ENCODE measurements at places on chromosomes 5 and 9.

DNA sequence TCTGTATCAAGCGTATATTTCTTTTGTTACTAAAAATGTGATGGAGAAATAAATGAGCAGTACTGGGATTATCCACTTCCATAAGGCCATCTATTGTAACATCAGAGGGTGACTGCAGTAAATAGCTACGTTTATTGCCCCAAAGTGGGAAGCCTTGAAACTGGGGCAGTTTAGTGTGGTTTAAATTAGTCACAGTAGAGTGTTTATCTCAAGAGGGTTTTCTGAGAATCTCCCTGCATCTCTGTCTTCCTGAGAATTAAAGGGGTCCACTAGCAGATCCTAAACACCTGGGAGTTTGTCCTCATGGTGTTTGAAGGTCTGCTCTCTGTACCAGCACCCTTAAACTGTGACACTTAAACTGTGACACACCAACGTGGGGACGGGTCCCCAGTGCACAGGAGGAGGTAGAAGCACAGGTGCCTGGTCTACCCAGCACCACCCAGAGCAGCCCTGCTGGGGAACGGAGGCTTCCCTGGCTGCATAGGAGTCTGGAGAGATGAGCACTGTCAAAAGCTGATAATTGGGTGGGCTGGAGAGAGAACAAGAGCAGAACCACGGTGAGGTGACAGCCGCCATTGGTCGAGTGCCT lies 25.2 kb downstream of the PRRC2B start:
- no peak for DNase-seq

DNA sequence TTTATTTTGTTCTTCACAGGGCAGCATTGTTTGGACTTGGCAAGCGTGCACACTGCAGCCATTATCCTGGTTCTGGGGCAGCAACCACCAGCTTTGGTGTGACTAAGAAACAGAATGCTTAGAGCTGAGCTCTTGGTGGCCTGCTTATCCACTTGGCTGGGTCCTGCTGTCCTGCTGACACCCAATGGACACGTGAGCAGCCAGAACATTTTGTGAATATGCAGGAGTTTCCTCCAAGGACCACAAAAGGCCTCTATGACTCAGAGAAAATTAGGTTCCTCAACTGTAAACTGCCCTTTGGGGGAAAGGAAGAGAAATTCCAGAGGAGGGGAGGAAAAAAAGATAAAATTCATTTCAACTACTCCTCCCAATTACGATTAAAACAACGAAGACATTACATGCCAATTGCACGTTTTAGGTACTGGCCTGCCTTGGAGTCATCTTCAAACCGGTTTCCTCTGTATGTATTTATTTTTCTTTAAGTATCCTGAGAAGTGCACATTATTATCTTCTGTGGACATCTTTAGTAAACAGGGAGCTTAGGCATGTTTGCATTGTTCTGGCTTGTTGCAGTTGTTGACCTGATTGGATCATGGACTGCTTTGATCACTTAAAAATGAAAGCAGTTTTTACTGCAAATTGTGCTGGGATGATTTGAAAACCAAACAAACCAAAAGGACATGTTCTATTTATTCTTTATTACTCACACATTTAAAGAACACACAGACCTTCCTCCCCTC lies 82.3 kb upstream of the TLE4 start:
- DNase-seq, result peak; percentile 66

DNA sequence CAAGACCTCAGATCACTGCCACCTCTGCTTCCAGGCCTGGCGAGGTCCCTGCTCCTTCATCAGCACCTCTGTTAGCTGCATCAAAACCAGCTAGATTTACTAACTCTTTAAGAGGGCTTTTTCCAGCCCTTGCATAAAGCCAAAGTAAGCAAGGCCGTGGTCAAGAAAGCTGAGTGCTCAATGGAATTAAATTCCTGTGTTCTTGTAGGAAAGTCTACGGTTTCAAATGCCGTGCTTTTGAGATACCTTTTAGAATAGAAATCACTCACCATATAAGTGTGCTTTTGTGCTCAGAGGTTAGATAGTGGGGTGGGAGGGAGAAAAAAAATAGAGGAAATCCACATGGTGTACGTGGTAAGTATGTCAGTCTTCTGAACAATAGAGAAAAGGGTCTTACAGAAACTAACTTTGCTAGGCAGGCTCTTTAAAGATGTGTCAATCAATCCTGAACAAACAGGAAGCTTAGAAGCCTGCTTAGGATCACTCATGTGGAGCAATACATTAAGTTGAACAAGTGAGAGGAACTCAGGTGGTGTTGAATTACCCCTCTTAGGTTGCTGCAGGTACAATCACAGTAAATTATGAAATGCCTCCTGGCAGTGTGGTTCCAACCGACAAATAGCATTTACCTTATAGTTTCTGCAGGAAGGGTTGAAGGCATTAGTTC lies 79.7 kb downstream of the SEMA6A start:
- DNase-seq, result no peak

- DNase-seq, result no peak
These were observed 13.3 kb downstream of the FGF18 start for GRCh38 chr5:171432583-171433351.

DNA sequence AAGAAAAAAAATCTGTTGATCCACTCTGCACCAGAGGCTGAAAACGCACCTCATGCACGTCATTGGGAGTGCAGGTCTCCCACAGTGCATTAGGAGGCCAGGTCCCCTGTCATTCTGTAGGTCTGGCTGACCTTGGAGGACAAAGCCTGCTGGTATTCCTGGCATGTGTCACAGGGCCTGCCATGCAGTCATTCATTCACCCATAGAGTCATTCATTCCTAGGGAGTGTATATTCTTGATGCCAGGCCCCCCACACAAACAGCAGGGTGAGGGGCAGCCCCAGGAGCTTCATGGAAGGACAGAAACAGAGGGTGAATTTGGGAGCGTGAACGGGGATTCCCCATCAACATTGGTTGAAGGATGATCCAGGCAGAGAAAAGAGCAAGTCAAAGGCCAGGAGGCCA lies 2.2 kb downstream of the GBGT1 start:
- no peak for DNase-seq

GRCh38 chr5:109450129-109450877 lies 40.5 kb upstream of the PJA2 start:
- DNase-seq, result no peak

GRCh38 chr9:126296687-126297086 lies 29.9 kb upstream of the MVB12B start:
- DNase-seq, result no peak

GRCh38 chr5:154476354-154477205 lies 1.4 kb downstream of the HAND1 start:
- no peak for DNase-seq

GRCh38 chr5:57884346-57885102 lies 401.9 kb upstream of the ACTBL2 start:
- no peak for DNase-seq

- DNase-seq, result no peak
These were observed 6.0 kb upstream of the CCNJL start for GRCh38 chr5:160318409-160318808.

DNA sequence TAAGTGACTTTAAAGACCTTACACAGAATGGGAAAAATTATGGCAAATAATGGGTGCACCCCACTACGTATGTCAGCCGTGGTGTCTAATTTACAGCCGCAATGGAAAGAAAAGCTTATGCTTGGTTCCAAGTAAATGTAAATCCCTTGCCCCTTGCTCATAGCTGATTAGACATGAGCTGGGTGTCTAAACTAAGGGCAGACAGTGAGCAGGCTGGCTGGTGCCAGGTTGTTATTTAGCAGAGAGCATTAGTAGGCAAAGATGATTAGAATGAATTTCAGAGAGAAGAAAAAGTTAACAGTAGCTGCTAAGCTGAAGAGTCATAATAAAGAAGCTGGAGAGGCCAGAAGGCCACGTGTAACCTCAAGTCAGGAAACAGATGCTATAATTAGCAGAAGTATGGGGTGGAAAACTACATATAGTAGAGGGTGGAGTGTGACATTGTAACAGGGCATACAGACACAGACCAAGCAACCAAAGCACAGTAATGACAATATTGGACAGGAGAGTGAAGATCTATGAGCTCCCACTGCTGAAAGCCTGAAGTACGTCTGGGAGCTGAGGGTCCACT lies 257.7 kb downstream of the MCTP1 start:
- peak; percentile 1 for DNase-seq

DNA sequence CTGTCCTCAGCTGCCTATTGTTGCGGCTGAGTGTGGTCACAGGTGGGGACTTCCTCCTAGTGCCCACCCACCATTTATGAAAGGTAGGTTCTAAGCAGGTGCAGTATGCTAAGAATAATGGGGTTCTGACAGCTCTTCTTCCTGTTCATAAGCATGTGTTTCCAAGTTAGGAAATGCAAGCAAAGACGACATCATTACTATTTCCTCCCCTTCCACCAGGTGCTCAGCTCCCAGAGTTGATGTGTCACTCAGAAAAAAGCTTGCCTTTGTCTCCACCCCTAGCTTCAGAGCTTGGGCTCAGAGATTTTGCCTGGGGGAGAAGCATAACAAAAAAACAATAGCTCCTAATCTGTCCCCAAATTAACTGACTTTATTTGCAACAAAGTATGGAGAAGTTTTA lies 1076.7 kb downstream of the NR2F1-AS1 start:
- DNase-seq, result no peak

DNA sequence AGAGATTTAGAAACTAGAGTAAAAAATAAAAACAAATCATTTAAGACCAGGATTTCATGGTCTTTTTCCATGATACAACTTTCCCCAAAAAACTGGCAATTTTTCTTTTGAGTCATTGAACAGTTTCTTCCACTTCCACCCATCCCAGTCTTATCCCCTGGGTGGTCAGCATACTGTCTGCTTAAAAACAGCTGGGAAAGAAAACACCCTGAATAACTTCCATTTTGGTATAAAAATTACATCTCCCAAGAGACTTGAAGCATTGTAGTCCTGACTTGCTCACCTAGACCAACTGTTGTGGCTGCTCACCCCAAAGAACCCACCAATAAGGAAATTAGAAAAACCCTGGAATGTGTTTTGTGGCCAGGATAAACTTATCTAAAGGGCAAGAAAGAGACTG lies 731.3 kb downstream of the NR2F1-AS1 start:
- DNase-seq, result peak; percentile 4

DNA sequence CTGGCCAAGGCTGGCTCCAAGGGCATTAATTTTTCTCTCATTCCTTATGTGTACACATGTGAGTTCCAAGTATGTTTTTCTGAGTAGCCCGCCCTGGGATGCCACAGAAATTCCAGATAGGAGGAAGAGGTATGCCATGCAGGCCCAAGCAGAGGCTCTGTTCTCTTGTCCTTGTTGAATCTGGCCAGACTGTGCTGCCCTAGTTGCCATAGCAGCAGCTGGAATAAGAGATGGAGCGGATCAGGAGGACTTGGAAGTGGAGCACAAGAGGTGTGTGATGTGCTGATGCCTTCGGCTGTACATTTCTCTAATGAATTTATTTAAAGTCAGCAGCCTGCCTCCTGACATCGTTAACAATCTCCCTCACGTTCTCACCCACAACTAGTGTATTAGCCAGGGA lies 235.6 kb upstream of the RPS23 start:
- no peak for DNase-seq

DNA sequence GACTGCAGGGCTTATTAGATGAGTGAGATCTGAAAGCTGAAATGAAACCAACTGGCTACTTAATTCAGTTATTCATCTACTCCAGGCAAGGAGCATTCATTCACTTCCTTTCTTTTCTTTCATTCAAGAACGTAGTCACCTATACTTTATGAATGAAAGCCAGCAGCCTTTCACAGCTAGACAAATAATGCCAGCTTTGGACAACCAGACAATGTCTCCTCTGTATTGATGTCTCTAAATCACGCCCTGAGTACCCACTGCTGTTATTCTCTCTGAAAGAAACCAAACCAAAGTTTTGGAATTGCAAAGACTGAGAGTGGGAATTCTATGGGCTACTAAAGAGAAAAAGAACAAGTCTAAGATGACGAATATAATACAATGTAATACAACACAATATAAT lies 121.2 kb upstream of the PTPN3 start:
- no peak for DNase-seq

- DNase-seq, result no peak
These were observed 21.1 kb downstream of the FAT2 start for GRCh38 chr5:151570058-151570457.

- peak; percentile 61 for DNase-seq
These were observed 62.4 kb upstream of the UBAC1 start for GRCh38 chr9:136023410-136024225.

- no peak for DNase-seq
These were observed 68.6 kb downstream of the MLLT3 start for GRCh38 chr9:20553558-20554149.

- peak; percentile 89 for DNase-seq
These were observed 71.8 kb upstream of the CD180 start for GRCh38 chr5:67268231-67269021.

- DNase-seq, result no peak
These were observed 82.0 kb upstream of the TTC23L start for GRCh38 chr5:34756781-34757624.

GRCh38 chr9:100364013-100364412 lies 11.3 kb upstream of the TEX10 start:
- DNase-seq, result no peak

DNA sequence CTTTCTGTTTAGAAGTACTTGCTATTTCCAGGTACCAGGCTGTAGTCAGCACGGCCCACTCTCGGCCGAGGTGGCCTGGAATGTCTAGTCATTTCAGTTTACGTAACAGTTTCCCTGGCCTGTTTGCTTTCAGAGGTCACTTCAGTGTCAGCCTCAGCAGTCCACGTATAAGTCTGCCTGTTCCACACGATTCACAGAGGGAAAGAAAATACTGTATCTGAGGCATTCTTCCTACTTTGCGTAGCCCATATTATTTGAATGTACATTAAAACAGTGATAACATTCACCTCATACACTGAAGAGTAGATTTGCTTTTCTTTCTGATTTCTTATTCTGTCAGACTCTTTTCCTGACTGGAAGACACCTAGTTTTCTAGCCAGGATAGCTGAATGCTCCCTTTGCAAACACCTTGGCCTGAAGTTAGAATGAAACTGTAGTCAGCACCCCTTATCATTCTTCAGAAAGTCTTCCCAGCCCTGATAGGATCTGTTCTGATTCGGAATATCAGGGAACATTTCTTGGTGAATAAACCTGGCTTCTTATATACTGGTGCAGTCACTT lies 140.9 kb downstream of the AOPEP start:
- DNase-seq, result peak; percentile 62

DNA sequence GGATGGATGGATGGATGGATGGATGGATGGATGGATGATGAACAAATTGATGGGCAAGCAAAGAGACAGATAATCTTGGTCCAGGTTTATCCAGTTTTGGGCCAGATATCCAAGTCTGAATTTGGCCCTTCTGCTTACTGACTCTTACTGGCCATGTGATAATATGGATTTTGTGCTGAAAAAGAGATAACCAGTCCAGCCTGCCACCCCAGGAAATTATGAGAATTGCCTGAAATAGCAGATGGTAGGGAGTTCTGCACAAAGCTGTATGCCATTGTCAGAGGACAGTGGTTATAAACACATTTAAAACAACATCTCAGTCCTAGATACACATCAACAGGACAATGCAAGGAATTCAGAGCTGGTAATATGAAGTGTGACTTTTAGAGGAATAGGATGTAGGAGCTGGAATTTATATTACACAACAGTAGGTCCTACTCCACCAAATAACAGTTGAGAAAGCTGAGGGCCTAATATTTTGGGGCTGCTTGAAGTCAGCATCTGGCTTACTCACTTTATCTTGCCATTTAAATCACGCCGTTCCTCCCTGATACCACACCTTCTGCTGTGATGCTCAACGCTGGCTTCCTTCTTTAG lies 9.0 kb upstream of the FAT2 start:
- DNase-seq, result no peak

All from fibroblast of skin of back (primary cell).